ENCODE measurements at places on chromosomes 12 and 14.

- no peak for DNase-seq
Measured at GRCh38 chr12:83826112-83826511, 1086.5 kb downstream of the SLC6A15 start.

DNA sequence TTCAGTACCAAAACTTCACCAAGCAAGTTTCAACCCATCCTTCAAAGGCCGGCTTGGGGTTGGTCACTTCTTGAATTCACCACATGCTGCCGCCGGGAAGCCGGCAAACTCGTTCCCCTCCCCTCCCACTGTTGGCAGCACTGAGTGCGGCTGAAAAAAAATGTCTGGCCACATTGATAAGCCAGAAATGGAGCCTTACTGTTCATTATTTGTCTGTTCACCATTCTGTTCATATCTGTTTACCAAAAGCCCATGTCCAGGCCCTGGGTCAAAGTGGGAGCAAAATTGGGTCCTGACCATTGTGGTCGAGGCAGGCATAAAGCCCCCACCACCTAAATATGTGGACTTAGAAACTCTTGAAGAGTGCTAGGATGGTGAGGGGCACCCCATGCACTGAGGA lies 7.3 kb upstream of the HSP90AA1 start:
- no peak for DNase-seq

- DNase-seq: peak; percentile 61
Measured at GRCh38 chr14:104137297-104138097, 890 bp upstream of the KIF26A start.

DNA sequence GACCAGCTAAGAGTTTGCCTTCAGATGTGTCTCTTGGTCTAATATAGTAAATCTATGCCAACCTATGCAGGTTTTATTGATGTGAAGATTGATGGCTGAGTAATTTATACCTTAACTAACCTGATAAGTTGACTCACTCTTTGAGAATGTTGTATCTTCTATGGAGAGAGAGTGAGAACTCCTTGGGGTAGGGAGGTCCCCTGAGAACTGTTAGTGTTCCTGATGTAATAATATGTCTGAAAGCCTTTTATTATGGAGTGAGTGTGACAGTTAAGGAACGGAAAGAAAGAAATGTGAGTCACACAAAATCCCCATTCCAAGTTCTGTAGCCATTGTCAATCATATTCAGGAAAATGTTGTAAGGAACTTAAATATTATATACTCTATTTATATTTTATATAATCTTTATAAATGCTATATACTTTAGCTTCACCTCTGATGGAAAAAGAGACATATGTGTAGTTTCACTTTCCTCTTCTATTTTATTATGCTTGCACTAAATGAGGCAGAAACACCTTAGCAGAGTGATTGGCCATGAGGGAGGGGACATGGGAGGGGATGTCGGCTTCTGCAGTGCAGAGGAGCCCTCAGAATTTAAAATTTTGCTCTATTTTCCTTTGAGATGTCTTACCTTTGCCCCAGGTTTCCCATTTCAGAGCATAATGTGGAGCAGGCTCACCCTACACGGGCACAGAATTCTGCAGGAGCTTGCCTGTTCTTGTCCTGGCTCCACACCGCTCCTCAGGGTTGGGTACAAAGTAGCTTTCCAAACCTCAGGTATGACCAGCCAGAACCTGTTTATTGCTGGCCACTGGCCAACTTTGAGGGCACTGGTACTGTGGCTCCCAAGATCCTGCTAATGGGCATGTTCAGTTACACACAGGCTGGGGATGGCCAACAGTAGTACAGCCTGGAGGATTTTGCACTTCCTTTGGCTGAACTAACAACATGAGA lies 57.7 kb downstream of the ARF6 start:
- DNase-seq: peak; percentile 79

- DNase-seq: no peak
Measured at GRCh38 chr12:21248679-21249078, 86.0 kb downstream of the SLCO1A2 start.

GRCh38 chr12:45124485-45125155 lies 73.7 kb upstream of the DBX2 start:
- DNase-seq: no peak

- DNase-seq: peak; percentile 78
Measured at GRCh38 chr14:55212634-55213033, 21.2 kb upstream of the DLGAP5 start.

- DNase-seq: no peak
Measured at GRCh38 chr12:9342614-9343353, 134.6 kb upstream of the PZP start.

DNA sequence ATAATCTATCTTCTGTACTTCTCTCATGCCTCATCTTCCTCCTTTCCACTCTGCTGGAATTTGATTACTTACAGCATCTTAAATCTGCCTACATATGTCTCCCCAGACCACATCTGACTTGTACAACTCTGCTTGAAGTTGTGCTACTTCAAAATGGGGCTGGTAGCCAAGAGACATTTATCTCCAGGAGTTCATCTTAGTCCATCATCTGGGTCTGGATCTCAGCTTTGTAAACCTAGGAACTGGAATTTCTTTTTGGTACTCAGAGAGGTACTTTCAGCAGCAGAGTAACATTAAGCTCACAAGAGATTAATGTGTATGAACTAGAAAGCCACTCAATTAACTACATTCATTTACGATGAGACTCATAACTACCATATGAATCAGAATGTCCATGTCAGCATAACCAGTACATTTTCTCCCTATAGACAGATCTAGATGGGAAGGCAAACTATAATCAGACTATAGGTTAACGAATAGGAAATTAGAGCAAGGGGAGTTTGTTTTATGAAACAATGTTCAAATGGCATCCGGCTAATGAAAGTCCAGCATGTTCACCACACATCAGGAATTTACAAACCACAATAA lies 178.8 kb downstream of the CEP128 start:
- no peak for DNase-seq

- DNase-seq: no peak
Measured at GRCh38 chr12:94267921-94268471, 119.6 kb downstream of the PLXNC1 start.

- DNase-seq: no peak
Measured at GRCh38 chr12:5402009-5402935, 29.6 kb upstream of the NTF3 start.

DNA sequence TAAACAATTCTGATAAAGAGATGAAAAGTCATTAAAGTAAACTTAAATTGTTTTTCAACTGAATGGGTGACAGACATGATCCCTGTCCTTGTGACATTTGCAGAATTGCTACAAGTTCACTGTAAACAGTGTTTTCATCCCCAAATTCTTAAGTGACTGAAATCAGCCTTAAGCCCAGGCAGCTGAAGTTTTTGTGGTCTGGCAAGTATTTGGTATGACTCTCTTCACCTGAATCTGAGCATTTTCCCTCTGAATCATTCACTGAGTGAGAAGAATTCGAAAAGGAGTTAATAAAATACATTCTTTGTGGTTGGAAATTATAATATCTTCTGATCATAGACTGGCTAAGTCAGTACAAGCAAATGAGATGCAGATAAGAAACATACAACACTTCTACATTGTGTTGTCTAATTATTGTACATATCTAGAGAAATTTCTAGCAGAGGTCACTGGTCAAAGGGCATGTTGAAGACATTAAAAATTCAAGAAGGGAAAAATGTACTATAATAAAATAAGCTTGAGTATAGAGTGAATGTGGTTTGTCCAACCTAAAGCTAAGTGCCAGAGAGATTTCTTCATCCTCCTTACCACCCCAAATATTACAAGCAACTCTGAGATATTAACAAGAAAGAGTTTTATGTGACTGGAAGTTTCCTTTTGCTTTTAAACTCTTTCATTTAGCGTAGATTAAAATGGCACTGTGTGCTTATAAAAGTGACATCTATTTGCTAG lies 177.8 kb upstream of the DIO2 start:
- no peak for DNase-seq

- no peak for DNase-seq
Measured at GRCh38 chr12:88904705-88905104, 324.4 kb upstream of the KITLG start.

GRCh38 chr12:65188179-65188701 lies 18.9 kb downstream of the LEMD3 start:
- DNase-seq: no peak

DNA sequence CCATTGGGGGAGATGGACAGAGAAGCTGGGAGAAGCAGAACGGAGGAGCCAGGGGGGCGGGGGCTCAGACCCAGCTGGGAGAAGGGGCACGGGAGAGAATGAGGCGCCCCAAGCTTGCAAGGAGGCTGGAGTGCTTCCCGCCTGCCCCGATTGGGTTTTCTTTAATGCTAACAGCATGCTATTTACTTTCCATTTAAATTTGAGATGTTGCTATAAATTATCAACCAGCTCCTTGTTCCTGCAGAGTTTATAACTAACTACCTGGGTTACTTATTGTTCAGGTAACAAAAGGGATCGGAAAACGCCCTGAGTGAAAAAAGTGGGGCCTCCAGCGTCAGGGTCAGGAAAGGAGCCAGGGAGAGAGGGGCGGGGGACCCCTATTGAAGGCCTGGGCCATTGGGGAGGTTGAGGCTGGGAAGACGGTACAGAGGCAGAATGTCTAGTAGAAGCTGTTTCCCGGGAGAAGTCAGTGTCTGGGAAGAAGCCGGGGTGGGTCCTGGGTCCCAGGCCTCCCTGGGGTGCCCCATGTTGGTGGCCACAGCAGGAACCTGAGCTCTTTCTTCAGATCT lies 2.5 kb downstream of the HNF1A start:
- no peak for DNase-seq

GRCh38 chr12:51865757-51866270 lies 17.3 kb upstream of the FIGNL2 start:
- DNase-seq: no peak

DNA sequence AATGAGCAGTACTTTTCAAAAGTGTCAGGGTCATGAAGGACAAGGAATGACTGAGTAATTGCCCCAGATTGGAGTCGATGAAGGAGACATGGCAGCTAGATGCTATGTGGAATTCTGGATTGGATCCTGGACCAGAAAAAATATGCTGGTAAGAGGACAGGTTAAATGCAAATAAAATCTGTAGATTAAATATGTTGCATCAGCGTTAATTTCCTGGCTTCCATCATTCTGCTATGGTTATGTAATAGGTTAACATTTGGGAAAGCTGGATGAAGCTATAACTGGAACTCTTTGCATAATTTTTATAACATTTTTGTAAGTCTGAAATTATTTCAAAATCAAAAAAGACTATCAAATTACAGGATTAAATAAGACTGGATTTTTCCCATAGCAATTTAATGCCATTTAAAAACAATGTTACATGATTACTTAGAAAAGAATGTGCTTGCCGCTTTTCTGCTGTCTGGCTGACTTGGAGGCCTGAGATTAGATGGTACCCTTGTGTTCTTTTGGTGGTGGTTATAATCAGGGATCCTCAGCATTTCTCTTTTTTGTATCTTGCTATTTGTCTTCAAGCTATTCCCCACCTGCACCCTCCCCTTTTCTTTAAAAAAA lies 65.1 kb downstream of the FBXW8 start:
- DNase-seq: no peak

GRCh38 chr12:47139000-47139681 lies 59.4 kb upstream of the AMIGO2 start:
- DNase-seq: no peak

DNA sequence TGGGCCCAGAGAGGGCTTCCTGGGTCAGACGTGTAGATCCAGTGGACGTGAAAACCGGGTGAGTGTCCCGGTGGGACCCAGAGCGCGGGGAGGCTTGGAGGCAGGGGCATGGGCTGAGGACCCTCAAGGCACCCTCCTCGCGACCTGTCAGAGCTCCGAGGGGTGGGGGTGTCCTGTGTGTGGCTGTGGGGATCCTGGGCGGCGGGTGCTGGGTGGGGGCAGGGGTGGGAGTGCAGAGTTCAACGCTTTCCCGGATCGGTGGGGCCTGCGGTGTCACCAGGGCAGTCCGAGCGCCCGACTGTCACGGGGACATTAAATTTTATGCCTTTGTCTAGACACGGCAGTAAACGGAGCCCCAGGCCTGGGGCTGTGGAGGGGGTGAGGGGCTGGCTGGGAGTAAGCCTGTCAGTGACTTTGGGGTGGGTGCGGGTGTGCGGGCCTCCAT lies 1.0 kb downstream of the TMEM121 start:
- no peak for DNase-seq

DNA sequence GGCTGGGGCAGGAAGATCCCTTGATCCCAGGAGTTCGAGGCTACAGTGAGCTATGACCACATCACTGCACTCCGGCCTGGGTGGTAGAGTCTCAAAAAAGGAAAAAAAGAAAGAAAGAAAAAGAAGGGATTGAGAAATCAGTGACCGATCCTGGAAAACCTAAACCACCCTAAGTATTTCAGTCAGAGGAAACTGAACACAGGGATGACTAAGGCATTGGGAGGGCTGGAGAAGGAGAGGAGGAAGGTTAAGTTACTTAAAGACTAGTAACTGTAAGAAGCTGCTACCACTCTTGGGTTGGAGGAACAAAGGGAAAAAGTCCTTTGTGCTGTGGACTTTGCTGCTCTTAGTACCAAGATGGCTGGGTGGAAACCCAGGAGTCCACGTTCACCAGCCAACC lies 10.6 kb downstream of the HHIPL1 start:
- DNase-seq: no peak

DNA sequence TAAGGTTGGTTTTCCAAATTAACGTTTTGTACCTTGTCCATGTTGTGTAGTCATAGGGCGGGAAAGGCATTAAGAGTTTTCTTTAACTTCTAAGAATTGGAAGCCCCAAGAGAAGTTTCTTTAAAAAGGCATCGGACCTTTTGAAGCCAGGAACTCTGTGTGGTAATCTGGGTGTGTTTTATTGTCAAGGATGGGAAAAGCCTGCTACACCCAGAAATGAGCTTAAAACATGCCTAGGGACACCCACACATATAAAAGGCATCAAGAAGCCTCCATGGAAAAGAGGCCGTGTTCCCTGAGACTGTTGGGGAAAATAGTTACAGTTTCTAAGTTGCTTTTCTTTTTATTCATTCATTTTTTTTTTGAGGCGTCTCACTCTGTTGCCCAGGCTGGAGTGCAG lies 81.0 kb upstream of the PTHLH start:
- DNase-seq: no peak

GRCh38 chr12:9387450-9387849 lies 179.3 kb upstream of the PZP start:
- no peak for DNase-seq

GRCh38 chr12:23204933-23205778 lies 580.2 kb downstream of the ETNK1 start:
- DNase-seq: no peak

GRCh38 chr12:107127482-107128430 lies 34.4 kb upstream of the CRY1 start:
- no peak for DNase-seq

DNA sequence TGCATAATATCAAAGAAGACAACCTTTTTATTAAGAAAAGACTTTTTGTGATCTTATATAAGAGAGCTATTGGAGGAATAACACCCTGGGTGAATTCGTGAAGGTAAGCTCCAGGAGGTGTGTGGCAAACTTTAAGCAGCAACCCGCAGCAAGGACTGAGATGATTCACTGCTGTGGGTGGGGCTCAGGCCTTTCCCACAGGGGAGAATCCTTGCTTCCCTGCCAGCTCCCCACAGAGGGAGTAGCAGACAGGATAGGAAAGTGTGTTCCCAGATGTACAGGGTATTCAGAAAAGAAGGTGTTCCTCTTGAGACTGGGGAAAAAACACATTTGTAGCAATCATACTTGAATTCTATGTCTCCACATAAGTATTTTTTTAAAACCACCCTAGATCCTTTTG lies 9.2 kb downstream of the NDUFA12 start:
- no peak for DNase-seq

- no peak for DNase-seq
Measured at GRCh38 chr12:109716092-109716479, 2.5 kb downstream of the FAM222A start.

Data from NCI-H510A (cell line).